ENCODE measurements at places on chromosomes 7 and 10. TPM values are rescaled to one million over a fixed set of nuclear protein-coding genes. Genes with fewer than 3 reads are reported as not detected.

DNA sequence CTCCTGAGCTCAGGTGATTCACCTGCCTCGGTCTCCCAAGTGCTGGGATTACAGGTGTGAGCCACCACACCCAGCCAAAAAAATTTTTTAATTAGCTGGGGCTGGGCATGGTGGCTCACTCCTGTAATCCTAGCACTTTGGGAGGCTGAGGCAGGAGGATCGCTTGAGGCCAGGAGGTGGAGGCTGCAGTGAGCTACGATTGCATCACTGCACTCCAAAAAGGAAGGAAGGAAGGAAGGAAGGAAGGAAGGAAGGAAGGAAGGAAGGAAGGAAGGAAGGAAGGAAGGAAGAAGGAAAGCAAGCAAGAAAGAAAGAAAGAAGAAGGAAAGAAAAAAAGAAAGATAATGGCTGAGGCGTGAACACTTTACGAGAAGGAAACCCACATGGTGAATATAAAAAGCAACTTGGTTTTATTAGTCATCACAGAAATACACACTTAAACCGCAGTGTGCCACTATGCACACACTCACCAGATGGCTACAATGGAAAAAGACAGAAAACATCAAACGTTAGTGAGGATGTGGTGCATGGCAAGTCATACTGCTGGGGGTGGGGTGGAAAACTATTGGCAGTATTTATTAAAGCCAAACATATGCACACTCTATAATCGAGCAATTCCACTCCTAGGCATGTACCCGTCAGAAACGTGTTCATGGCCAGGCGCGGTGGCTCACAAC lies 4.4 kb upstream of the CCL26 start:
- H3K27ac ChIP-seq = no peak overlapping the region
- no peaks in the 10 kb centered on the region for H3K27me3 ChIP-seq
- no peaks in the 10 kb centered on the region for H3K36me3 ChIP-seq
- no peak for DNase-seq
- H3K4me1 ChIP-seq = no peaks in the 10 kb centered on the region
- H3K4me3 ChIP-seq = no peak overlapping the region

GRCh38 chr10:70578371-70578947 lies 24.1 kb downstream of the PRF1 start:
- H3K27me3 ChIP-seq = no peaks in the 10 kb centered on the region
- no peak overlapping the region for H3K4me3 ChIP-seq
- no peak for DNase-seq
- no peak overlapping the region for H3K27ac ChIP-seq

The NUTM2E gene
- total RNA-seq = 0.06 TPM

The PRKAR2B gene
- 5.8 TPM for total RNA-seq

Data from pancreas (tissue), 10 donors.